A549 treated with CORT108297 at 1 μM for 4 hours (cell line): ENCODE measurements at places on chromosomes 6 and 20. TPM values are rescaled to one million over a fixed set of nuclear protein-coding genes. Genes with fewer than 3 reads are reported as not detected.

Gene ABHD16B
- total RNA-seq = not detected in 5 replicates

Gene RIPPLY2
- total RNA-seq = 0.17 to 0.65 TPM (median 0.50 TPM) in 5 replicates

Gene UBD
- total RNA-seq = 0.46 to 0.99 TPM (median 0.64 TPM) in 5 replicates

Gene FOXS1
- 0.20 to 1.3 TPM (median 0.64 TPM) in 5 replicates for total RNA-seq

Gene SALL4
- total RNA-seq = 1.1 to 2.0 TPM (median 1.4 TPM) in 5 replicates

Gene FOXF2
- total RNA-seq = 19.0 to 26.9 TPM (median 26.0 TPM) in 5 replicates

Gene MOCS3
- 5.9 to 7.1 TPM (median 6.1 TPM) in 5 replicates for total RNA-seq

Gene SDCBP2
- total RNA-seq = 0.95 to 1.4 TPM (median 1.3 TPM) in 5 replicates

Gene OPRM1
- not detected in 5 replicates for total RNA-seq

Gene TSPO2
- not detected in 5 replicates for total RNA-seq

Gene NKAIN4
- total RNA-seq = 5.4 to 9.4 TPM (median 6.4 TPM) in 5 replicates

Gene CGA
- total RNA-seq = 0.09 to 0.22 TPM (median 0.20 TPM) in 4 of 5 replicates, not detected in the other

Gene OXT
- not detected in 5 replicates for total RNA-seq

Gene PSORS1C2
- not detected in 5 replicates for total RNA-seq

Gene MED20
- 13.4 to 16.6 TPM (median 14.7 TPM) in 5 replicates for total RNA-seq

Gene TMEM217
- 0.54 to 1.3 TPM (median 0.75 TPM) in 5 replicates for total RNA-seq

Gene WFDC10B
- not detected in 5 replicates for total RNA-seq

Gene CPNE5
- 0.06 to 0.12 TPM (median 0.09 TPM) in 4 of 5 replicates, not detected in the other for total RNA-seq

Gene TNF
- total RNA-seq = 0.06 to 0.36 TPM (median 0.09 TPM) in 4 of 5 replicates, not detected in the other

Gene FAM209B
- 0.14 to 0.60 TPM (median 0.54 TPM) in 5 replicates for total RNA-seq

Gene DDO
- total RNA-seq = 0.06 to 0.12 TPM (median 0.09 TPM) in 5 replicates

Gene FAM209A
- total RNA-seq = 0.17 to 0.62 TPM (median 0.43 TPM) in 5 replicates

Gene BTN1A1
- 0.03 TPM in 1 of 5 replicates, not detected in the others for total RNA-seq

Gene TMEM74B
- 3.2 to 5.3 TPM (median 4.1 TPM) in 5 replicates for total RNA-seq

Gene UNC5CL
- 0.34 to 0.52 TPM (median 0.45 TPM) in 5 replicates for total RNA-seq

Gene SLPI
- 8.0 to 15.4 TPM (median 10.5 TPM) in 5 replicates for total RNA-seq

Gene RFX6
- total RNA-seq = 0.03 TPM in 1 of 5 replicates, not detected in the others

Gene TAGAP
- not detected in 5 replicates for total RNA-seq

Gene SUN5
- not detected in 5 replicates for total RNA-seq

Gene EDN1
- total RNA-seq = 42.0 to 52.8 TPM (median 43.7 TPM) in 5 replicates

Gene IER3
- total RNA-seq = 97.9 to 167 TPM (median 130 TPM) in 5 replicates

Gene SYCP2
- total RNA-seq = 0.35 to 0.60 TPM (median 0.50 TPM) in 5 replicates
